ENCODE measurements at places on chromosomes 4 and X.

- no peak for DNase-seq
Observed at GRCh38 chr4:85067342-85067741, 100.9 kb upstream of the WDFY3 start.

GRCh38 chr4:178612733-178613132, 1170.5 kb upstream of the AGA start:
- DNase-seq, result no peak

DNA sequence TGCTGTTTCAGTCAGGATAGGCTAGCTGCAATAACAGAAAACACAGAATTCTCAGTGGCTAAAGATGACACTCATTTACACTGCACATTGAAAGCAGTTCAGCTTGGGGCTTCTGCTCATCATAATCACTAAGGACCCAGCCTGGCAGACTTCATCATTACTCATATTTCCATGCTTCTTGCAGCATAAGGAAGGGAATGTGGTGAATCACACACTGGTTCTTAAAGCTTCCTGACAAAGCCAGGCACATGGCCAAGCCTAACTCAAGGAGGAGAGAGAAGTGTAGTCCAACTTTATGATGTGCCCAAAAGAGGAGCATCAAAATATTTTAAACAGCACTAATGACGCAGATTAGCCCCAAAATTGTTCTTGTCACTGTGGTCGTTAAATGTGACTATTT, 186.5 kb downstream of the BANK1 start:
- DNase-seq, result no peak

DNA sequence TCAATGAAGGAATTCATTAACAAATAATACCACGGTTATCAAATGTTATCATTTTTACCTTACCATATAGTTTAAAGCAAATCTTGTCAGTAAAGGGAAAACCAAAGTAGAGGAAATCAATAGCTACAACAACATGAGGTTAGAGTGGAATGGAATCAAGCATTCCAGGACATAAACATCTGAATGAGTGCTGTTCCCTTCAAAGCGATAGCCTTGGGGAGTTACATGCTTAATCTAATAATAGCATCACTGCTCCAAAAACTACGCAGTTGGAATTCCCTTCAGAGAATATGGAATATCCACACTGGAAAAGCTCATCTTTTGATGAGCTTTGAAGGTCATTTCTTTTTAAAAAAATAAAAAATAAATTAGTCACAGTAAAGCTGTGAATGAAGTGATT, 31.2 kb downstream of the PDE5A start:
- DNase-seq, result no peak

DNA sequence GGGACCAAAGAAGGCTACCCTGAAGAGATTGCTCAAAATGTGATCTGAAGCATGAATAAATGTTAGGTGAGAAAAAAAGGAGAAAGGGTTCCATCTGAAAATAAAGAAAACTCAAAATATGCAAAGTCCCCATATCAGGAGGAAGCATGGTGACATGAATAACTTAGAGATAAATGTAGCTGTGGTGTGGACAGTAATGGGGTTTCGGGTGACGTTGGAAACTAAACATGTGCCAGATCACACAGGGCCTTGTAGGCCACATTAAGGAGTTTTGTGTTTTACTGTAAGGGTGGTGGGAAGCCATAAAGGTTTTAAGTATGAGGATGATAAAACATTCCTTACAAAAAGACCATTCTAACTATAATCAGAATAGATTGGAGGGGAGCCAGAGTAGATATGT, 40.3 kb upstream of the ACSL4 start:
- DNase-seq, result no peak

- no peak for DNase-seq
Observed at GRCh38 chr4:85268188-85268587, 206.8 kb upstream of the ARHGAP24 start.

GRCh38 chr4:39613093-39613656, 25.5 kb downstream of the SMIM14 start:
- no peak for DNase-seq

DNA sequence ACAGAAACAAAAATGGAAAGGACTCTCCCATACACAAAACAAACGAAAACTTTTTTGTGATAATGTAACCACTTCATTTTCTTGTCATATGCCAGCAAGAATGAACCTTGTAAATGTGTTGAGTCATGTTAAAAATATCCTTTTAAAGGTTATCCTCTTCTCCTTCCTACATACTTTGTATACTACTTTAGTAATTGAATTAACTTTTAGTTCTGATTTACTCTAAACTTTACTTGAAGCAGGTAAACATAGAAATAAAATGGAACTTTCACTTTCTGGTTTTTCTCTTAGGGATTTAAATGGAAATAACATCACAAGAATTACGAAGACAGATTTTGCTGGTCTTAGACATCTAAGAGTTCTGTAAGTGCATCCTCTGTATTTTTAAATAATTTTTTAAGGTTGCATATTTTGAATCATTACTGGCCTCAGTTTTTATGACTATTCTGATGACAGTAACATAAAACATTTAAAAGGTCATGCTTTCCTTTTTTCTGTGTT, 4.7 kb downstream of the SLIT2 start:
- no peak for DNase-seq

GRCh38 chr4:154018659-154019058, 229.8 kb upstream of the SFRP2 start:
- DNase-seq, result no peak

GRCh38 chr4:185713272-185713671, 98.7 kb downstream of the SORBS2 start:
- no peak for DNase-seq

DNA sequence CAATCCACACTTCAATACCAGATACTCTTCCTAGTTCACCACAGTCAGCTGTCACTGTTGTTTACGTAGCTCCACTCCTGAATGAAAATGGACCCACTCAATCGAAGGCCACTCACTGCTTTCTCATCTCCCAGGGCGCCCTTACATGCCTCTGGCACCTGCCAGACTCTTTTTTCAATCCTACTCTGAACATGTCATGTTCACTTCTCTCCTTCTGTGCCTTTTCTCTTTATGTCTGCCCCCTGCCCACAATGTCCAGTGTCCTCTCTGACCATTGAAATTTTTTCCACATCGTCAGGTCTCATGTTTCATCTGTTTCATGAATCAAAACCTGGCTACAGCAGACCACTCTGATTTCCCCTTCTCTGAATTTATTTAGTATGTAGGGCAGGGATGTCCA, 1.3 kb upstream of the MGAT4D start:
- no peak for DNase-seq

GRCh38 chr4:104743215-104743653, 248.5 kb upstream of the CXXC4 start:
- no peak for DNase-seq

DNA sequence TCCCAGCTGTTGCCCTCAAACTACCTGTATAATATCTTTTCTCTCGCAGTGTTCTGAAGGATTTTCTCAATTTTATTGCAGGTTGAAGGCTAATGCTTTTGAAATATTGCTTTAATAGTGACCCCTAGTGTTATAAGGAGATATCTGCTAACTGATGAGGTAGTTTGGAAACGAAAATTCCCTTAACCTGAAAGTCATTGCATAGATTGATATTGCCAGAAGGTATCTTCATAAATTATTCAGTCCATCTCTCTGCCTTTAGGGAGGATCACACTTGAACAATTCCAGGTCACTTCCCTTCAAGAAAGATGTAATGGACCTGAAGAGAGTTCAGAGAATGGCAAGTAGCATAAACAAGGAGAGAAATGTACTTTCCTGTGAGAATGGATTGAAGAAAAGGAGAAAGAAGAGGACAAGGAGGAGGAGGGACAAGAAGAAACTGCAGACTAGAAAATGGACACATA, 44.1 kb downstream of the TIGD4 start:
- no peak for DNase-seq

- DNase-seq, result no peak
Observed at GRCh38 chrX:73831500-73831899, 268.5 kb downstream of the CHIC1 start.

DNA sequence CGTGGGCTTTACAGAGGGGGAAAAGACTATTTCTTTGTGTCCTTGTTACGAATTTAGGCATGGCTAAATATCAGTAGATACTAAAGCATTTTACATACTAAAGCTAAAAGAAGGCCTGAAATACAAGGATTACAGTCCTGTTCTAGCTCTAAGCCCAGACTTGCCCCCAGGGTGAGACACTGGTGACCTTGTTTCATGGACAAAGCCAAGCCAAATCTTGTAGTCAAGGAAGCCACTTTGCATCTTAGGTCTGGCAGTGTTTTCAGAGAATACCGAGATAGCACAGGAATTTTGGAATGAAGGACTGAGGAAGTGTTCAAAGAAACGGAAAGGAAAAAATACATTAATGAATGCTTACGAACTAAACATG, 733 bp upstream of the G3BP2 start:
- no peak for DNase-seq

GRCh38 chrX:51878056-51878455, 15.4 kb upstream of the MAGED1 start:
- no peak for DNase-seq

DNA sequence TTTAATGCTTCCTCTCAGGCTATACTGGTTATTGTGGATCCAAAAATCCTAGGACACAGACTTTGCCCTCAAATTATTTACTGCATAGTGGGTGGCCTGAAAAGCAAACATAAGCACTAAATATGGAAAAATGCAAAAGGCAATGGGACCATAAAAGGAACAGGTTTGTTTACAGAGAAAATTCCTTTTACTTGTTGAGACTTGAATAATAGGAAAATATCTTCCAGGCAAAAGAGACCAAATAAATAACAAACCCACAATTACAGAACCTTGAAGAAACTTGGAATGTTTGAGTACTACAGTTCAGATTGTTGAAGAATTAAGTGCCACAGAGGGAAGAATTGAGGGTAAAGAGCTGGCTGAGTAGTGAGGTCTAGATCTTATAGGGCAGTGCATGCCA, 711.0 kb downstream of the C4orf33 start:
- DNase-seq, result no peak

- no peak for DNase-seq
Observed at GRCh38 chr4:71976523-71976922, 55.3 kb upstream of the NPFFR2 start.

DNA sequence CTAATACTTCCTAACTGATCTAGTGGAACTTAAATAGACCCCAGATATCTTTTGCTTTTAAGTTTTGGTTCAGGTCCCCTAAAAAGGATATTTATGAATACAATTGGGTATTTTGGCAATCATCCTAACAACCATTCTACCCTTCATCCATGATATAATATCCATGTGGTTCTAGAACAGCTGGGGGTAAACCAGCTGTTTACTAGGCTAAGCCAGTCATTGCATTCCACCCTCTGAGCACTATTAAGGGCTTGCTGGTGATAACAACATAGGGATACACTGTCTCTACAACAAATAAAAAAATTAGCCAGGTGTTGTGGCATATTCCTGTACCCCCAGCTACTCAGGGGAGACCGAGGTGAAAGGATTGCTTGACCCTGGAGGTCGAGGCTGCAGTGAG, 54.8 kb upstream of the MAPK10 start:
- DNase-seq, result no peak

- no peak for DNase-seq
Observed at GRCh38 chrX:151488677-151489076, 74.8 kb upstream of the PASD1 start.

GRCh38 chr4:177118596-177118995, 191.1 kb upstream of the NEIL3 start:
- DNase-seq, result no peak

DNA sequence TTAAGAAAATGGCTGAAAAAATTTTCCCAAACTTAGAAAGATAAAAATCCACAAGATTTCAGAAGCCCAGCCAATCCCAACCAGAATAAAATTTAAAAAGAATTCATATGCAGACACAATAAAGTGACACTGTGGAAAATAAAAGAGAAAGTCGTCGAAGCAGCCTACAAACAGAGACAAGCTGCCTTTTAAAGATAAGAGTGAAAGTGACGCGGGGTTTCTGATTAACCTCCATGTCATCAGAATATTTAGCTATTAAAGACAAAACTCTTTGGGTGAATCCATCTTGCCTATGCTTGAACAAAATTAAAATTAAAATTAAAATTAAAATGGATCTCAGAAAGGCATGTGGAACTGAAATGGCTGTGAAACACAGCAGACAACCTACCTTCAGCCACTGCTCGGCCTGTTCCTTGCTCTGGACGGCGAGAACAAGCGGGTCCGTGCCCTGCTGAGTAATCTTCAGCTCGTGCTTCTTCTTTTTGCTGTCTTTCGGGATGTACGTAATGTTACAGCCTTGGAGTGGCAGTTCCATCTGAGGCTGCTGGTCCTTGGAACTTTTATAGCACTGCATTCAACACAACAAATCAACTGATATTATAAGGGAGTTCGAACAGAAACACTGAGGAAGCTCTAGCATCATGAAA, 101.4 kb downstream of the AFAP1 start:
- no peak for DNase-seq

GRCh38 chrX:150872773-150873336, 25.6 kb downstream of the CD99L2 start:
- no peak for DNase-seq

DNA sequence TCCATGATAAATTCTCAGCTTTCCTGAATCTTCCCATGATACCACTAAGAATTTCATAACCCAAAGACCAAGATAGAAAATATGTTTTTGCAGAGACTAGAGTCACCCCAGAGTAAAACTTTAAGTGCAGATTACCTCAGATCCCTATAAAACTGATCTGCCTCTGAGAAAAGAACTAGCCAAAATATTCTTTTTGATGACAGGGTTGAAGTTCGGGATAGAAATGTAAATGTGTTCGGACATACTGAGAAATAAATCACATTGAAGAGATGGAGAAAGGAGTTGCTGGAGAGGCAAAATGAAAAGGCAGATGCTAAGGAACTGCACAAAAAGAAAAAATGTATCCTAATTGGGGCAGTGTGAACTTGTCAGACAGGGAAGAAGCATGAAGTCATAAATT, 501.8 kb downstream of the ANKRD50 start:
- no peak for DNase-seq

DNA sequence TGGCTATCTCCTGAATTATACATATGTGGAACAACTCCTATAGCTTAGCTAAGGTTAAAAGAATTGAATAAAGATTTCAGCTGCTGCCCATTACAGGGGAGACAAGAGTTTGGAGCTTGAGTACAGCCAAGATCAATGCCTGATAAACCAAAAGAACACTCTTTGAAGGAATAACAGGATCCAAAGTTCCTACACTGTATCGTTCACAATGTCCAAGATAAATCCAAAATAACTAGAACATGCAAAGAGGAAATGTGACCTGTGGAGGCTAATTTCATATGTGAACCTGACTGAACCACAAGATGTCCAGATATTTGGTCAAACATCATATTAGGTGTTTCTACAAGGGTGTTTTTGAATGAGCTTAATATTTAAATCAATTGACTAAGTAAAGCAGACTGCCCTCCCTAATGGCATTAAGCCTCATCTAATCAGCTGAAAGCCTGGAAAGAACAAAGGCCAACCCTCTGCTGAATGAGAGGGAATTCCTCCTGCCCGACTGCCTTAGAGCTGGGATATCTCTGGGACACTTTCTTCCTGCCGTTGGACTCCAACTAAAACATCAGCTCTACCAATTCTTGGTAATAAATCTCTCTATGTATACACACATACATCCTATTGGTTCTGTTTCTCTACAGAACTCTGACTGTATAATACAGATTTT, 19.2 kb downstream of the RFC1 start:
- no peak for DNase-seq

DNA sequence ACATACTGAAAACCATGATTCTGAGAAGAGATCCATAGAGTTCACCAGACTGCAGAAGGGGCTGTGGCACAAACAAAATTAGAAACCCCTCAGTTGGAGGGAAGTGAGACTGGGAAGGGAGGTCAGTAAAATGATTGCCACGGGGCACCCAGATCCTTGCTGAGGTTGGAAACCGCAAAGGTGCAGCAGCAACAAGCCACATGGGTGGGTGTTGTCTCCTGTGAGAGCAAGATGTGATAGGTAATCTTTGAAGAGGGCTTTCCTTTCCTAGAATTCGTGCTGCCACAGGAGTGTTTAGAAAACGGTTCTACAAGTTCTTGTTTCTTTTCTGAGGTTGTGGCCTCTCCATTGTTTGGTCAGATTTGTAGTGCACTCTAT, 85.5 kb downstream of the NFKB1 start:
- no peak for DNase-seq
